ENCODE measurements at places on chromosomes 11 and 22.

DNA sequence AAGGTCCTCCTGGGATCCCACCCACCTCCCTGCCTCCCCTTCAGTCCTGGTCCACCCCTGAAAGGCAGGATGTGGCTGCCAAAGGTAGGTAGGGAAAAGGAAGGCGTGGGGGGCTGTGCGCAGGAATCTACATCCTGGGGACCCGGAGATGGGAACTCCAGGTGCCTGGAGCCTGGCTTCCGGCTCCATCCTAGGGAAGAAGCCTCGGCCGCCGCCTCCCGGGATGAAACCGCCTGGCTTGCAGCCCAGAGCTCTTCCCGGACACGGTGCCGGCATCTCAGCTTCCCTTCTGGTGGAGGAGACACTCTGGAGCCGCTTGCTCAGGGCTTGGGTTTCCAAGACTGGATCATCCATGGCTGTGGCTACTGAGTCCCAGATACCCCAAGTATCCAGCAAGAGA, 33.3 kb upstream of the PDGFB start:
- no peak for DNase-seq

- peak; percentile 38 for DNase-seq
These were observed 2.4 kb upstream of the THRSP start for GRCh38 chr11:78061088-78061920.

DNA sequence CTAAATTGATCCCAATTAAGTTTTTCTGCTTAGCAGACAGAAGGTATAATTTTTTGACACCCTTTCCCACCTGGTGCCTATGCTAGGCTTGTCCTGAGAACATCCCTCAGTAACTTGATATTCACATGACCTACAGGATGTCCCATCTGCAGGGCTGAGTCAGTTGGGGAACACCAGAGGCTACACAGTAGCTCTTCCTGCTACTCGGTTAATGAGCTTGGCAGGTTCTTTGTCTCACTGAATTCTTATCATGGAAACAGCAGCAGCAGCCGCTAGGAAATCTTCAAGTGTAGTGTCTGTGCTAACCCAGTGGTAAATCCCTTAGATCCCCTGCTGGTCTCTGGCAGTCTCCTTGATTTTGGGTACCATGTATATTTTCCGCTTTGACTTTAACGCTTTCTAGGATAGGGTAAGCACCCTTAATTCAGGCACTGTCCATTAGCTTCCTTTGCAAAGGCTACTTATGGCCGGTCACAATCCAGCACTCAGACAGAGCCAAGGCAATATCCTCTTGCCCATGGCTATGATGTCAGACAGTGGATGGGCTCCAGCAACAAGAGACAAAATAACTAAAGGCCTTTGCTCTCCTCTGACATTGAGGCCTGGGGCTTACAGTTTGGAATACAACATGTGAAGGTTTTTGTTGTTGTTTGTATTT, 8.5 kb downstream of the MRPL16 start:
- no peak for DNase-seq

DNA sequence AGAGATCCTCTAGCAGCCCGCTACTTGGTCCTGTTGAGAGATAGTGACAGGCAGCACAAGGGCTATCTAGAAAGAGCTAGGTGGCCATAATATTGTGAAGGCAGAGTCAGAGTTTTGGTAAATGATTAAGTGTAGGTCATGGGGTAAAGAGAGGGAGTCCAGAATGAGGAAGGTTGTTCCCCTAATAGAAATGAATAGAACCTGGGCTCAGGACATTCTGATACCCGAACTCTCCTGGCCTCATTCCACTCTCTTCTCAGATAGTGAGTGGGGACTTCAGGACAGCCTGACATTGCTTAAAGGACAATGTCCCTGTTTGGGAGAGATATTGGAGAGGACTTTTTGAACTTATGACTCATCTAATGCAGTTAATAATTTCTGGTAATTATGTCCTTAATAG, 20.6 kb downstream of the SLC5A1 start:
- no peak for DNase-seq

GRCh38 chr11:2445746-2446551, 1.1 kb downstream of the KCNQ1 start:
- DNase-seq = no peak

DNA sequence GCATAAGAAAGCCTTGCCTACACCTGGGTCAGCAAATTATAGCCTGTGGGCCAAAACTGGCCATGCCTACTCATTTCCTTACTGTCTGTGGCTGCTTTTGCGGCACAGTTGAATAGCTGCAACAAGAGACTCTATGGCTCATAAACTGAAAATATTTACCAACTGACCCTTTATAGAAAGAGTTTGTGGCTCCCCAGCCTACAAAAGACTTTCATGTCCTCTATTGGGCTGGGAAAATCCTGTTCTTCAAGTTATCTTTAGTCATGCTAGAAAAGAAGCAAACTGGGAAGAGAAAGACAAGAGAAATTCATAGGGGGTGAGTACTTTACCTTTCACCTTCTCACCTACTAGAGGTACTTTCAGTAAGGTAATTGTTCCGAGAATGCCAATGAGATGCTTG, 175.1 kb downstream of the SWAP70 start:
- no peak for DNase-seq

GRCh38 chr11:111762981-111763643, 3.1 kb downstream of the PPP2R1B start:
- DNase-seq = no peak

Measured in NB4 (cell line).